Esophagus squamous epithelium (tissue), 5 donors: ENCODE measurements at places on chromosomes 12 and 14.

DNA sequence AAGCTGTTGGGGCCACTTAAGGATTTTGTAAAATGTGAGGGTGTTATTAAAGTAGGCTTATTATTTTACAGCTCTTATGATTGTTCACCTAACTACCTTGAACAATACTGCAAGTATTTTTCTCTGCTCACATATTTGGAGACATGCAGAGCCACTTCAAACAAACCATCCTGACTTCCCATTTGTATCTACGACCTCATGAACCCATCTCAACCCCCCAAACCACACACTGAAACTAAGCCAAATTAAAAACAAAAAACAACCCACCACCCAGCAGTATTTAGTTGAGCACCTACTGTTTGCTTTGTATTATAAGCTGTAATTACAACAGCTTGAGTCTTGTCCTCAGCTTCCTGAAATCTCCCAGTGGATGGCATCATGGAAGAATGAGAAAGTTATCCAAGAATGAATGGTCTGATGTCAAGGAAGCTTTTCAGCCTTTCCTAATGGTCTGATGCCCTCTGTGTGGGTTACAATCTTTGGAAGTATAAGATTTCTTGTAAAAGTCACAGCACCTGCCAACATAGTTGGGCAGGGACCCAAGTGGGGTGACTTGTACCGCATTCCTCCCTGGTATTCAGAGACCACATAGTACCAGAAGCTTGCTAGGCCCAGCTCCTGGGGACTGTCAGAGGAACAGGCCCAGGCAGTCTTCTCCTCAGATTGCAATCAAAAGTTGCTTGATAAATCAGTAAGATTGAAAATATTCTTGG is 416.6 kb downstream of the ZFP36L1 start:
- no peak for DNase-seq

GRCh38 chr14:55667801-55668200 is 87.8 kb downstream of the KTN1 start:
- DNase-seq, result no peak

- no peak for DNase-seq
Measured at GRCh38 chr14:61719344-61720293, 24.3 kb downstream of the HIF1A start.

- DNase-seq, result no peak
Measured at GRCh38 chr14:104115131-104115600, 23.2 kb upstream of the KIF26A start.

DNA sequence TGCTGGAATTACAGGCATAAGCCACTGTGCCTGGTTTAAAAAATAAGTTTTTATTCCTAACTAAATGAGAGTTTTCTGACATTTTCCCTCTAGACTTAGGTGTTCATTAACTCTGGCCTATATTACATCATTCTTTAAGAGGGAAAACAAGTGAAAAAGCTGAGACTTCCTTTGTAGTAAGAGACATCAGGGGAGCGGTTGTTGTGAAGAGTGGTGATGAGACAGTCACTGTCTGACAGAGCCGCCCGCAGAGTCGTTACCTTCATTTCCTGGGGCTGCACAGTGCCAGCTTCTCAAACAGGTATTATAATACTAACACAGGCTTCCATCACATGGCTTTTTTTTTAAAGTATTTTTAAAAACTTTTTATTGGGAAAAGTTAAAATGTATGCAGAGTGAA is 19.7 kb upstream of the TDRD9 start:
- no peak for DNase-seq

- no peak for DNase-seq
Measured at GRCh38 chr12:95131589-95132340, 58.3 kb upstream of the NR2C1 start.

- DNase-seq, result no peak
Measured at GRCh38 chr12:90630006-90630405, 325.0 kb downstream of the CCER1 start.

GRCh38 chr14:45902241-45902640 is 649.2 kb upstream of the MIS18BP1 start:
- DNase-seq, result no peak

DNA sequence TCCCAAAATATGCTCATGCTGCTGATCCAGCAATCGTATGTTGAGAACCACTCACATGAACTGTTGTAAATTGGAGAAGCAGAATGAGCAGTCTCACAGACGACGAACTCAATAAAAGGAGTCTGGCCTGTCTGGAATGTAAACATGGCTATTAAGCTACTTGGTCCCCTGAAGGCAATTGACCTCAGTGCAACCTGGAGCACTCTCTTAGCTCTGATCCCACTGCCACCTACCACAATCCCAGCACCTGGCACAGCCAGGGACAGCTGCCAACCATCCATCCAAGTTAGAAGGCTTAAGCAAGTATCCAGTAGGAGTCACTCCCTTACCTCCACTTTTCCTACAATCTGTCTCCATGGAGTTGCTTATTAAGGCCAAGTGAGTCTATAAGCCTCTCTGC is 406.9 kb upstream of the CLEC14A start:
- no peak for DNase-seq

DNA sequence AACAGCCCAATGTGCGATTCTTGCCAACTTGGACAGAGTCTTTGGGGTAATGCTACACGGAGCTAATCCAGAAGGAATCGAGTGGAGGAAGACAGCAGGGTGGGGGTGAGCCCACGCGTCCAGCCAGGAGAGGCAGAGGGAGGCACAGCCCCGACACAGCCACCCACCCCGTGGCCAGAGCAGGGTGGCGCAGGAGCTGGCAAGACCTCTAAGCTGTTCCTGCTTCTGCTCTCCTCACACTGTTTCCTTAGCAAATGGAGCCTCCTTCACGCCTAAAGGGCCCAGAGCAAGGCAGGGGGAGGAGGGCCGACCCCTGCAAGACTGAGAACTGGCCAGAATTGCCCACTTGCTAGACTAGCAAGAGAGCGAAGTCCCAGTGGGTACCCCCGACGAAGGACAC is 91.5 kb downstream of the FBXL14 start:
- no peak for DNase-seq

DNA sequence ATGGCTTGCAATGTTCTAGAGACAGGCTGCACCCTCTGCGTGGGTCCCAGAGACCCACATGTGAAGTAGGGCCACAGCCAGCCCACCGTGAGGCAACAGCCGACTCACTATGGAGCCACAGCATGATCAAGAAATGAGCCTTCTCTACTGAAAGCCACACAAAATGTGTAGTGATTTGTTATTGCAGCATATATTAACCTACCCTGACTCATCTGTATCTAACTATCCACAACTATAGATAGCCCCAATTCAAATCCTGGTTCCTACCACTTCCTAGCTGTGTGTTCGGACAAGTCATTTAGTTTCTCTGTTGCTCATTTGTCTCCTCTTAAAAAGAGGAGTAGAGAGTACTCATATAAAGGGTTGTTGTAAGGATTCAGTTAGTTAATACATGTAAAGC is 1152.3 kb downstream of the BCL11B start:
- DNase-seq, result no peak

GRCh38 chr12:96210376-96211055 is 16.3 kb downstream of the ELK3 start:
- DNase-seq, result no peak

DNA sequence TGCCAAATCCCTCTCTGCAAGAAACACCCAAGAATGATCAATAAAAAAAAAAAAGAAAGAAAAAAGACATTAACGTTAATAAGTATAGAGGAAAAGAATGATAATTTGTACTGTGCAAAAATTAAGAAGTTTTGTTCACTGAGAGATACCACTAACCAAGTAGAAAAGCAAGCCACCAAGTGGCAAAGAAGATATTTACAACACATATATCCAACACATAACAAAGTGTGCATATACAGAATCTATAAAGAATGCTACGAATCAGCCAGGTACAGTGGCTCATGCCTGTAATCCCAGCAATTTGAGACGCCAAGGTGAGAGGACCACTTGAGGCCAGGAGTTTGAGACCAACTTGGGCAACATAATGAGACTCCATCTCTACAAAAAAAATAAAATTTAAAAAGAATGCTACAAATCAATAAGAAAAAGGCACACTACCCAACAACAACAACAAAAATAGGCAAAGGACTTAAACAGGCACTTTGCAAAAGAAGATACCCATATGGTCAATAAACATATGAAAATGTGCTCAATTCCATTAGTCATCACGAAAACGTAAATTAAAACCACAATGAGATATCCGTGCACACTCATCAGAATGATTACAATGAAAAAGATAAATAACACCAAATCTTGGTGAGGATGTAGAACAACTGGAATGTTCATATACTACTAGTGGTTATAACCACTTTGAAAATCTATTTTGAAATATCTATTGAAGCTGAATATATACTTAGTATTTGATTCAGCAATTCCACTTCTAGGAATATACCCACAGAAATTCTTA is 19.8 kb downstream of the GALNT4 start:
- no peak for DNase-seq

GRCh38 chr12:68565391-68565903 is 45.3 kb upstream of the RAP1B start:
- DNase-seq, result no peak
